Thyroid gland (tissue), 4 donors: ENCODE measurements at places on chromosomes 12 and 14. TPM values are rescaled to one million over a fixed set of nuclear protein-coding genes. Genes with fewer than 3 reads are reported as not detected.
A peak's percentile ranks its signal among the peaks of the same experiment; 100 is the strongest.

The AKAP3 gene
- total RNA-seq: 3.9 TPM

The TPPP2 gene
- not detected for total RNA-seq

The CCDC177 gene
- not detected for total RNA-seq

The C1S gene
- total RNA-seq: 260 TPM

The NUP37 gene
- 24.9 TPM for total RNA-seq

The TMEM260 gene
- total RNA-seq: 37.8 TPM

The BORCS5 gene
- total RNA-seq: 20.5 TPM

The PSMA6 gene
- 107 TPM for total RNA-seq

The MDM1 gene
- 28.1 TPM for total RNA-seq

The NUAK1 gene
- 10.7 TPM for total RNA-seq

- DNase-seq: no peak
Observed at GRCh38 chr12:10632226-10632625, 18.8 kb upstream of the MAGOHB start.

- peak; percentile 57 for DNase-seq
Observed at GRCh38 chr14:57870686-57871457, 5.0 kb upstream of the SLC35F4 start.

DNA sequence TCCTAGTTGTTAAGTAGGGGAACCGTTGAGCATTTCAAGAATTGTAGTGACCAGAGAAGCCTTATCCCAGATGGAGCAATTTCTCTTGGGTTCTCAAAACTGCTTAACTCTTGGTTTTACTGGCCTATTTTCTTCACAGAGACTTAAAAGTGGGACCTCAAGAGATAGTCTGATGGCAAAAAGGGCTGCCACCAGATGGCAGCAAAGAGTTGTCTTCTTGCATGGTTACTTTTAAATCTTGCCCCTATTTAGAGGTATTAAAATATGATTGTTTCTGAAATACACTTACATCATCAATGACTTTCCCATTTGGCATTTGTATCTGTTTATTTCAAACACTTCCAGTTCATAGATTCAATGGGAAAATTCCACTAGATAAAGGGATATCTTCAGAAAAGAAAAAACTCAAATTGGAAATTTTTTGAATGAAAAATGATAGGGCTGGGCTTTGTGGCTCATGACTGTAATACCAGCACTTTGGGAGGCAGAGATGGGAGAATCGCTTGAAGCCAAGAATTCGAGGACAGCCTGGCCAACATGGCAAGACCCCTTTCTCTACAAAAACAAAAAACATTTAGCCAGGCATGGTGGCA, 69.9 kb upstream of the CNTN1 start:
- peak; percentile 60 for DNase-seq

- DNase-seq: no peak
Observed at GRCh38 chr14:67510121-67510520, 21.6 kb upstream of the TMEM229B start.

GRCh38 chr14:68787092-68787992, 5.5 kb downstream of the ZFP36L1 start:
- no peak for DNase-seq

DNA sequence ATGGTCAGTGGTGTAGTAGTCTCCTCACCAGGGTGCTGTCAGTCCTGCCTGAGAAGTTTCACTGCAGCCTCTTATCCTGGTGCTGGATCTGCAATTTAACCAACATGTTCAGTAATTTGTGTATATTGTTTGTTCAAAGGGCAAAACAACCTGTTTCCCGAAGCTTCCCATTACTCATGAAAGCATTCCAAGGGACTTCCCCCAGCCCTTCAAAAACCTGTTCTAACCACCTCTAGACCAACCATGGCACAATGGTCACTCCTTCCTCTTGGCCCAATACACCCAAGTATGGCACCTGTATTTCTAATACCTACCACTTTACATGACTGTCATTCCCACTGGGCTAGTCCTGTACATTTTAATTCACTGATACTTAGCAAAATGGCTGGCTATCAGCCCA, 12.1 kb downstream of the CKAP4 start:
- DNase-seq: no peak

DNA sequence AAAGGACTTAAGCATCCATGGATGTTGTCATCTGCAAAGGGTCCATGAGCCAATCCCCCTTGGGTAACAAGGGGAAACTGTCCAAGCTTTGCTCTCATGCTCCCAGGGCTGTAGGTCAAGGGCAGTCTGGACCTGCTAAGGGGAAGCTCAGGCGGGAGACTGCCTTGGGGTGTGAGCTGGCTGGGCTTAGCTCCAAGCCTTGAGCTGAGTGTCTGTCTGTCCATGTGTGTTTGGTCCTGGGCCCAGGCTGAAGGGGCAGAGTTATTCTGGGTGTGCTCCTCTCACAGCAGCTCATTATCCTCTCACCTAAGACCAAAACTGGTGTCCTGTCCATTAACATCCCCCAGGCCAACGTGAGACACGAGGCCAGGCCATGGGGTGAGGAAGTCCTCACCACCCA, 274.8 kb downstream of the SLC15A4 start:
- no peak for DNase-seq

DNA sequence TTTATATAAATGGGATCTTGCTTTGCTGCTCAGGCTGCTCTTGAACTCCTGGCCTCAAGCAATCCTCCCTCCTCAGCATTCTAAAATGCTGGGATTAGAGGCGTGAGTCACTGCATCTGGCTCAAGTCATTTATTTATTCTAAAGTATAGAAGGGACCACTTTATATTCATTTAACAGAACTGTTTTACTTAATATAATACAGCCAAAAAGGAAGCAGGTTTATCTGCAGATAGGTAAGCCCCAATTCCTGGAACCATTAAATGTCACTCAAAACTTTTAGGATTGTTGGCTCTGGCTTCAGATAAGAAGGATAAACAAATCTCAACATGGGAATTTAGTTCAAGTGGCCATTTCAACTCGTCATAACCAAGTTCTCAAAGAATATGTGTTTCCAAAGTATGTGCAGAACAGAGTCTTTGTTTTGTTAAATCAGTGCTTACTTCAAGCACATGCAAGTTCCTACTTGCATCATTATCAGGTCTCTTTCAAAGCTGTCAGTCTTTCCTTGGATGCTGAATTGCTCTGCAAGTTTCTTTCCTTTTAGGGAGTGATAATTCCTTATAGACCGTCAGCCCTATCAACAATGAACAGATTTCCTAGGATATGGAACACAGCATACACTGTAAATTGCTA, 60.4 kb downstream of the KITLG start:
- DNase-seq: no peak

- DNase-seq: no peak
Observed at GRCh38 chr14:96084796-96085195, 45.6 kb downstream of the C14orf132 start.

DNA sequence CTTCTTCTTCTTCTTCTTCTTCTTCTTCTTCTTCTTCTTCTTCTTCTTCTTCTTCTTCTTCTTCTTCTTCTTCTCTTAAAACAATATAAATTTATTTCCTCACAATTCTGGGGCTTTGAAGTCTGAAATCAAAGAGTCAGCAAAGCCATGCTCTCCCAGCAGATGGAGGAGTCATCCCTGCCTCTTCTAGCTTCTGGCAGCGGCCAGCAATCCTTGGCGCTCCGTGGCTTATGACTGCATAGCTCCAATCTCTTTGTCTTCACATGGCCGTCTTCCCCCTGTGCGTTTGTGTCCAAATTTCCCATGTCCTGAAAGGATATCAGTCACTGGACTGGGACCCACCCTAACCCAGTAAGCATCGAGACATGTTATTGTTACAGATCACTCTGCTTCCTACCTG, 22.9 kb downstream of the KCNA1 start:
- no peak for DNase-seq

DNA sequence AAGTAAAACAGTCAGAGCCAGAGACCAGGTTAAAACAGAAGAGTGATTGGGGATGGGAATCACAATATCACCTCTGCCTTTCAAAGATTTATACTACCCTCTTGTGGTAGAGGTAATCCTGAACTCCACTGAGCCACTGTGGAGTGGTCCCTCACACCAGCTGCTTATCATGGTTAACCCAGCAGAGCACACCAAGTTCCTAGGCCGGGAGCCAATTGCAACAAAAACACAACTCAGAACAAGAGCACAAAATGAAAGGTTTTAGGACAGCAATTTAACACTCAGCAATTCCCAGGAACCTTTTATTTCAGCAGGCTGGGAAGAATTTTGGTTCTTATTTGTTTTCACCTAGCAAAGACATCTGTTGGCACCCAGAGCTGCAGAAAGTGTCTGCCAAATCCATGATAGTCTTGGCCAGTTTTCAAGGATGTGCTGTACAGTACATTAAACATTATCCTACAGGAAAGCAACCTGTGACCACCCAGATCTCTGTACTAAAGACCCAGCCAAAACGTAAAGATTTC, 220.5 kb upstream of the ATXN7L3B start:
- peak; percentile 67 for DNase-seq

GRCh38 chr12:74415633-74416032, 122.0 kb upstream of the ATXN7L3B start:
- DNase-seq: no peak

GRCh38 chr14:72420749-72421474, 473.0 kb downstream of the DPF3 start:
- peak; percentile 86 for DNase-seq

DNA sequence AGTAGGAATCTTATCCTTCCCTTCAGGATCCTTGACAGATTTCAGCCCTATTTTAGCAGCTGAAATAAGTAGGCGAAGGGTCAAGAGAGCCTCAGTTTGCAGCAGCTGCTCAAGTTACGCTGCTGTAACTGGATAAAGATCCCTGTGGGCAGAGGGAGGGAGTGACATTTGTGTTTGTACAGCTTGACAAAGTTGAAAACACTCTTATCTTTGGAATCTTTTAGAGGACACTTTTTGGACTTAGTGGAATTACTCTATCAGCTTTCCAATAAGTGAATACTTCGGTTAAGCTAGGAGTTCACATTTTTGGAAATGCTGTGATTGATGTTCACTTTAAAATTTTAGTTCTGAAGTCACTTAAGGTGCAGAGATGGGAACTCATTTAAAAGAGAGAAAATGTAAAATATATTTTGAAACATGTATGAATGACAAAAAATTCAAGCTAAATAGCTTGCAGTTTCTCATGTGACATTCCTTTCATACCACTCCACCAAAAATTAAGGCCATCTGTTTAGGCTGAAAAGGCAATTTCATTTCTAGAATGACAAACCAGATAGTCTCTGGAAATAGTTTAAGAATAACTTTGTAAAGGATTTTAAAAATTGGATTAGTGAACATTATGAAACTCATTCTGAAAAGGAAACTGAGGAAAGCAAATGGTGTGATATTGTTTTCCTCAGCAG, 55.2 kb downstream of the SLC38A4 start:
- DNase-seq: no peak
